CD4-positive, alpha-beta T cell treated with Interleukin-10 for 1 hour (primary cell): ENCODE measurements at places on chromosomes 1 and 21.
A peak's percentile ranks its signal among the peaks of the same experiment; 100 is the strongest.

- no peak for DNase-seq
Measured at GRCh38 chr1:30081379-30082102, 641.8 kb downstream of the MATN1 start.

DNA sequence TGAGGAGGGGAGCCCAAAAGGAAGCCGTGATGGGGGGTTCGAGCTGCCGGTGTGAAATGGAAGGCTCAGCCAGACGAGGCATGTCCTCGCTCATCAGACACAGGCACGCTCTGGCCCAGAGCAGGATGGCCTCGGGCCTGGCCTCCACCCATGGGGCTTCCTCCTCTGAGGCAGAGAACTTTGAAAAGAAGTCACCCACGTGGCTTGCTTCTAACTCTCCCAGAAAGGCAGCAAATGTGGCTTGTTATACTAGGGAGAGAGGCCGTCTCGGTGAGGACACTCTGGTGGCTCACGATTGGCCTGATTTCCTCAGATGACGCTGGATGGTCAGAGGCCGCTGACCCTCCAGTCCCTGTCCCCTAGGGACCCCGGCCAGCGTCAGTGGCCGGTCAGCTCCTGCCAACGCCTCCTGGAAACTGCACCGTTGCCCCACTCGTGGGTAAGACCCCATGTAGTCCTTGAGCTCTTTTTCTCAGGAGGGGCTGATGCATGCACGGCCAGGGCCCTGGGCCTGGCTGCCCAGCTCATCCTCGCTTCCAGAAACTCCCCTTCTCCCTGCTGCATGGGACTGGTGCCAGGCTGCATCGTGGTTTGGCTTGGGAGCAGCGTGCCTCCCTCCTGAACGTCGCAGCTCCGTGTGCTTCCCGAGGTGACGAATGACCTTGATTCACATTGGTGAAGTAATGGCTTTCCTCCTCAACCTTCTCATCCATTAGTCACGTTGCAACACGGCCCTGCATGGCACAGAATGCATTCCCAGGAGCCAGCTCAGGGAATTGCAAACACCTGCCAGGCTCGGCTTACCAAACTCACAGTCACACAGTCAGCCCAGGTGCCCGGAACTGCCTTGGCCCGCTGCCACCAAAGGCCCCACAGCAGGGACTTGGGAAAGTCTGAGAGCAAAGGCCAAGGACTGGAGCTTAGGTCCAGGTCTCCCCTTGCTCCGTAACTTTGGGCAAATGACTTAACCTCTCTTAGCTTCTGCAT, 58.8 kb downstream of the TOMM20 start:
- DNase-seq = no peak

GRCh38 chr1:245516284-245516759, 361.5 kb downstream of the KIF26B start:
- DNase-seq = no peak

GRCh38 chr1:100927276-100927675, 31.4 kb downstream of the SLC30A7 start:
- peak; percentile 76 for DNase-seq

DNA sequence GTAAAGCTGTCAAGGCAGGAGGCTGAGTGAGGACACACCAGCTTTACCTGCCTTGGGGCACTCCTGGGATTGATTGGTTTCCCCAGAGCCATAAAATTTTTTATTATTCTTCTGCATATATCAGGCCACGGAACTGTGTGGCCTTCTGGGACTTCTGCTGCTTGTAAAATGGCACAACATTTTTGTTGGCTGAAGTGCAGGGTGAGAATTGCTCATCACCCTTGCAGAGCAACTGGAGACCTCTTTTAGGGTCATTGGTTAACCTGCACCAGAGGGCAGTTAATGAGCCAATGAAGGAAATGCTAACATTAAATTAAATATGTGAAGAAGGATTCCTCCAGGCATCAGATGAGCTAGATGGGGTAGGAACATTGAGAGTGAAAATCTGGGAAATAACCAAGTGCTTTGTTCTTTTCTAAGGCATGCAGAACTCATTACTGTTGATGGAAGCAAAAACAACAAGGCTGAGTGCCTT, 87.7 kb downstream of the LTN1 start:
- no peak for DNase-seq

DNA sequence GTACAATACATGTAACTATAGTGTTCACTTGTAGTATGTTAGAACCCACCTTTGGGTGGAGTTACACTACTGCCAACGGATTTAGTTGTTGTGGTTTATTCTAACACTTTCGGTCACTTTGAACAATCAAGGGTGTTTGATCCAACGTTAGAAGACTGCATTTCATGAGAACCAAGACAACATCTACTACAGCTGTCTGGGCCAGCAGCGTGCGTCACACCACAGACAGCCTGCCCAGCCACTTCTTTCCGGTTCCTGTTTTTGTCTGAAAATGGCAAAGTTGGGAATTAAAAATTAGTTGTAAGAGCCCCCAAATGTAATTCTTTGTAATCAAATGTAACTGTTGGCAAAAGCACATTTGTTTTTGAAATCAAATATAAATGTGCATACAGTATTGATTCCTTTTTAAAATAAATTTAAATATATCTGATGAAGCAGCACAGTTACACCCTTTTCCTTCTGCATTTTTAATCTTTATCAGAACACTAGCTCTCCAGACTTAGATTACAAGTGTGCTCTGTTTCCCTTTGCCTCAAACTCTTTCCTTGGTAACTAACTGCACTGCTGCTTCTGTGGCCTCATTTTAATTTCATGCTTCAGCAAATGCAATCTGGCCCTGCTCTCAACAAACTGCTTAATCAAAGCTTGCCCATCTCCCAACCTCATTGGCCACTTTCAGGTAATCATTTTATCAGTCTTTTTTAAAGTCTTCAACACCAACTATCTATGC, 86.6 kb upstream of the DPH5 start:
- DNase-seq = peak; percentile 89

GRCh38 chr1:28509705-28510272, 3.9 kb downstream of the RCC1 start:
- DNase-seq = no peak

DNA sequence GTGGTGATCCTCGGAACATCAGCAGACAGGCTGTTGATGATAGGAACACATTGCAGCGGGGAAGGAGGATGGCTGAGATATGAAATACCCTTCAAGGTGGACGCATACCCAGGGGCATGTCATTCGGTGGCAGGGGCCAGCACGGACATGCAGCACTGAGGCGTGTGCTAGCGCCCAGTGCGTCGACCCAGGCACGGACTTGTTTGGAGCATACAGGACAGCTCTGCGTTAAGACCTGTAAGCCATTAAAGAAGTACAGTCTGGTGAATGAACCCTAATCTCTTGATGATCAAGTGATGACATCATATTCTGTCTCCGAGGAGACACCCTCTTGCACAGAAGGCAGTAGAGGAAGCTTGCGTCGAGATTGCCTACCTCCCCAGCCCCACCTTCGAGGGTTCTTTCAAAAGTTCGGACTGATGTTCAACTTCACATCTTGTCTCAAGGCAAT, 63.6 kb upstream of the KIF26B start:
- no peak for DNase-seq

GRCh38 chr1:15834406-15835204, 12.9 kb upstream of the SPEN start:
- DNase-seq = peak; percentile 90

- DNase-seq = no peak
Measured at GRCh38 chr1:231869364-231869763, 242.8 kb downstream of the DISC1 start.

- no peak for DNase-seq
Measured at GRCh38 chr1:172004671-172005070, 163.4 kb downstream of the DNM3 start.

- DNase-seq = no peak
Measured at GRCh38 chr1:234208791-234209190, 164.5 kb upstream of the COA6 start.

- DNase-seq = no peak
Measured at GRCh38 chr21:43892984-43893535, 28.0 kb downstream of the AGPAT3 start.

- DNase-seq = peak; percentile 66
Measured at GRCh38 chr1:39205102-39205780, 746 bp downstream of the MACF1 start.

- DNase-seq = no peak
Measured at GRCh38 chr21:44836666-44837471, 19.0 kb upstream of the SUMO3 start.

GRCh38 chr21:18960306-18960705, 556.7 kb upstream of the TMPRSS15 start:
- no peak for DNase-seq

DNA sequence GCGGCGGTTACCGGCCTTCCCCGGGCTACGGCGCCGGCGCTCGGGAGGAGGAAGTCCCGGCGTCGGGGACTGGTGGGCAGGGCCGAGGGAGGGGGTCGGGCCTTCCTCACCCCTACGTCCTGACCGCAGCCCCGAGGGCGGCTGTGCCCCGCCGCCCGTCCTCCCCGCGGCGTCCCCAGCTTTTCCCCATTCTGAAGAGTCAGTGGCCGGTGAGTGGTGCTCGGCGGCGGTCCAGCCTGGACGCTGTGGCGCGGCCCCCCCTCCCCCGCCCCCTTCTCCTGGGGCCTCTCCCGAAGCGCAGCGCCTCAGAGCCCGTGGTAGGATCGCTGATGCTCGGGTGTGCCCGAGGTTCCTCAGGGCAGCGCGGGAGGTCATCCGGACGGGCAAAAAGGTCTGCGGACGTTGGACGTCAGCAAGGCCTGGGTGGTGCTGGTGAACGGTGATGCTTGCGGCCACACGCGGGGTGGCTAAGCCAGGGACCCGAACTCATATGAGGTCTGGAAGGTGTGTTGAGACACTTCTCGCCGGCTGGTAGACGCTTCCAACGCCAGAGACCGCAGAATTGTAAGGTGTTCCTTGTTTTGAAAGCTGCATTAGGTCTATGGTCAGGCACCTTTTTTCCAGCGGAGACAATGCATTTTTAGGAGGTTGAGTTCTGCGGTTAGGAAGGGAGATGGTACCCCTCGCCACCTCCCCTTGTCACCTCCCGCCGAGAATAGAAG, 725 bp downstream of the SLC25A33 start:
- DNase-seq = peak; percentile 62

DNA sequence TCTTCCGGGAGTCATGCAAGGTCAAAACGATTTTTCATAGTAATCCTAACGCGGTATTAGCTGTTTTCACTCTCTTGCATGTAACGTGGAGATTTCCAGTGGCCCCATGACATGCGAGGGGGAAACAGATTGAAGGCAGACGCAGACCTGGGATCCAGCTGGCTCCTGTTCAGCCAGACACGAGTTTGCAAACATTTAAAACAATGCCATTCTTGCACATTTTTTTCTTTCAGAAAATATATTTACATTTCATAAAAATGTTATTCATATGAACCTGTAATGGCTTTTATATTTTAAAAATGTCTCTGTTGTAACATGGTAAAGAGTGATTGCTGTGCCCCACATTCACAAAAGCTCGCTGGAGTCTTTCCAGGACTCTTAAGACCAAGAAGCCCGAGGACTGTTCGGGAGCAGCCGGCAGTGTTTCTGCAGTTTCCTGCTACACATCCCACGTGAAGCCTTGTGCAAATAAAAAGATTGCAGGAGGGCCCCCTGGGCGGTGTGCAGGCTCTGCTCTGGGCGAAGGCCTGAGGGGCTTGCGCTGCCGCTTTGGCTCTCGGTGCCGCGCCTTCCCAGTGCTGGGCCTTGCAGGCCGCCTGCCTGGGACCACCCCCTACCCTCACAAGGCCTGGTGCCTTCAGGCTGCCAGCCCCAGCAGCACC, 184.9 kb downstream of the DYRK1A start:
- no peak for DNase-seq

DNA sequence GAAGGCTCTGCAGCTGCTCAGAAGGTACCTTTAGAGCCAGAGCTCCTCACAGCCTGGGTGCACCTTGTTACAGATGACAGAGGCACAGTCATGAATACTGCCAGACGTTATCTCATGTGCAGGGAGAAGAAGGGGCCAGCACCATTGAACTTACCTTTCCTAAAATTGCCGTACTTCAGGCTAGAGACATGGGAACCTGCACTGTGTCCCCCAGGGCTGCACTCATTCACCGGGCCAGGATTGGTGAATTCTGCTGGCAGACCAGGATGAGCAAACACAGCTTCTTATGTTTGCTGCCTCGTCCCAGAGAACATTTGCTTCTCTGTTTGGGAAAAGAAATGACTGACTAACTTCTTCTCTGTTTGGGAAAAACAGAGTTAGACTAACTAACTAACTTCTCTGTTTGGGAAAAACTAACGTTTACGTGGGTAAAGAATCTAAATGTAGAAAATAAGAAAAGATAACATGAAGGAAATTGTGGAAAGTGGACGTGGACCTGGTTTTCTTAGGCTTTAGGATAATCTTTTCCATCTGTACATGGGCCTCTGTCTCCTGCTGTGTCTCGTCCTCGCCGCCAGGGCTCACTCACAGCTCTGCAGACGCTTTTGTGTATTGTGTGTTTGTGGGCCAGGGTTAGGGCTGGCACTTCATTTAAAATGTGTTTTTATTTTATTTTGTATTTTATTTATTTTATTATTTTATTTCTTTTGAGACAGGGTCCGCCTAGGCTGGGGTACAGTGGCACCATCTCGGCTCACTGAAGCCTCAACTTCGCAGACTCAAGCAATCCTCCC, 9.9 kb downstream of the OBSCN start:
- DNase-seq = no peak

DNA sequence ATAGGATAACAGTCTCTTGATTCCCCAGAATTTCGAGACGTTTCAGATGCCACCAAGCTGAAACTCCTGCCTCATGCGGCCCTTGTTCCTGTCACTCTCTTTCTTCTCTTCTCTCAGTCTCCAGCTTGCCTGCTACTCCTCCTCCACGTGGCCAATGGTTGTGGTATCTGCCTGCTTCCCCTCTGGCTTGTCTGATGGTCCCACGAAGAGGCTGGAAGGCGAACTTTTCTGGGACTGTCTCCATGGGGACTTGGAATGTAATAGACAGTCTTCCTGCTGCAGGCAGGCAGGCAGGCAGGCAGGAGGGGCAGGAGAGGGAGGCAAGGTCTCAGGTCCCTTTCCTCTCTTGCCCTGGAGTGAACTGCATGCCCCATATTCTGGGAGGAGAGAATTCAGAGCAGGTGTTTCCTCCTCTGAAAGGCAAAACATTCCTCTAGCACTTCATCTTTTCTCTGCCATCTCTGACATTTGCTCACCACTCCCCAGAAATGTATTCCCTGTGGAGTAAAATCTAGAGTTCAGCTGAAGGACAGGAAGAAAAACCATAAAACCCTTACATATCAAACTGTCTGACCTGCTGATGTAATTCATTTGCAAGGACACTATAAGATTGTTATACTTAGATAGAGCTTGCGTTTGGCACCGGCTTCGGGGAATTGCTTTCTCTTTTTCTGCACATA, 64.1 kb upstream of the GNG12 start:
- DNase-seq = no peak

- DNase-seq = no peak
Measured at GRCh38 chr1:219710529-219711194, 97.8 kb upstream of the ZC3H11B start.

DNA sequence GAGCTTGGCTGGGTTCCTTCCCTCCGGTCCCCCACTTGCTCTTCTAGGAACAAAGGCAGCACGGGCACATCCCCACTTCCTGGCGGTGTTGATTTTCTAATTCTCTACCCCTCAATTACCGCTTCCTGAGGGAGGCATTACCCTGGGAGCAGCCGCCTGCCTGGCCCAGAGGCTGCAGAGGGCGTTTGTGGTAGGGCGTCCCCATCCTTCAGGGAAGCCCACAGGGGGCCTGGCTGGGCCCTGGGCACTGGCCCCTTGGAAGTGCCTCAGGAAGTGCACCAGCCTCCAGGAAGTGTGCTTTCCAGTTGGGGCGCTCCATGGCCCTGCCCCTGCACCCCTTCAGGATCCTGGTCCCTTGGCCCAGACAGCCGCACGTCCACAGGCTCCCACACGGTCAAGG, 42.1 kb upstream of the CASZ1 start:
- DNase-seq = no peak
